ENCODE measurements at places on chromosomes 13 and 19. TPM values are rescaled to one million over a fixed set of nuclear protein-coding genes. Genes with fewer than 3 reads are reported as not detected.

Gene KCTD4
- polyA plus RNA-seq, result 1.0 TPM

Gene CEACAM7
- not detected for polyA plus RNA-seq

Gene TRPC4
- polyA plus RNA-seq, result 8.9 TPM

Gene PSG6
- polyA plus RNA-seq, result not detected

Gene TNFSF9
- 2.4 TPM for polyA plus RNA-seq

Gene SMG9
- 50.2 TPM for polyA plus RNA-seq

Gene KASH5
- polyA plus RNA-seq, result not detected

Gene CYP2A6
- polyA plus RNA-seq, result not detected

Gene C1QTNF9B
- polyA plus RNA-seq, result 0.50 TPM

Gene SPPL2B
- polyA plus RNA-seq, result 128 TPM

Gene CDC37
- 142 TPM for polyA plus RNA-seq

Gene SCEL
- polyA plus RNA-seq, result 0.06 TPM

Gene RGS9BP
- polyA plus RNA-seq, result not detected

Gene FRY
- 51.6 TPM for polyA plus RNA-seq

Gene CBY2
- 1.1 TPM for polyA plus RNA-seq

Gene YJU2
- polyA plus RNA-seq, result 18.4 TPM

Gene PRTN3
- 0.59 TPM for polyA plus RNA-seq

Gene CRLF1
- 3.0 TPM for polyA plus RNA-seq

Gene C5AR1
- 3.8 TPM for polyA plus RNA-seq

Measured in left renal pelvis (tissue), 4 donors.